SK-N-DZ (cell line): ENCODE measurements at places on chromosomes 4 and X.

- DNase-seq: no peak
Observed at GRCh38 chrX:46279925-46280313, 265.3 kb downstream of the ZNF674 start.

GRCh38 chr4:24582235-24582832 lies 2.0 kb downstream of the DHX15 start:
- DNase-seq: no peak

- no peak for DNase-seq
Observed at GRCh38 chr4:81786063-81786763, 314.5 kb upstream of the RASGEF1B start.

GRCh38 chr4:87521757-87522374 lies 7.3 kb downstream of the SPARCL1 start:
- DNase-seq: no peak

- peak; percentile 3 for DNase-seq
Observed at GRCh38 chr4:100838286-100838685, 320.5 kb upstream of the EMCN start.
